ENCODE measurements at places on chromosomes 2 and 18.

GRCh38 chr2:234329202-234329960 is 167.5 kb downstream of the ARL4C start:
- no peak for DNase-seq

GRCh38 chr18:68429841-68430240 is 285.1 kb downstream of the TMX3 start:
- DNase-seq = no peak

GRCh38 chr2:20506201-20506685 is 59.4 kb downstream of the RHOB start:
- no peak for DNase-seq

DNA sequence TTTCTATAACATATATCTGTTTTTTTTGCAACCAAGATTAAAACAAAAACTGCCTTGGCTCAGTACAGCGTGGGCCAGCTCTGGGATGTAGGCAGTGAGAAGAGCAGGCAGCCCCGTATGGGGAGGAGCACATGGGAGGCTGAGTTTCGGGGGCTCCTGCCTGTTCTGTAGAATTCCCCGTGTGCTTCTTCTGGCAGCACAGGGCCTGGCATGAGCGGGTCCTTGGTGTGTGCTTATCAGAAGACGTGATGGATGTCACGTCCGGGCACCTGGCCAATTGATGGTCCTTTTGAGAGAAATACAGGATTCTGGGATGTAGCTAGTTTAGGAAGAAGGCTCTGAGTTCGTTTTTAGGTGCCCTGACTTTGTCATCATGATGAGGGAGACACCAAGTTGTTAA is 16.2 kb downstream of the IMPA2 start:
- no peak for DNase-seq

- DNase-seq = no peak
These were observed 33.3 kb downstream of the ANXA4 start for GRCh38 chr2:69774984-69775982.

- peak; percentile 39 for DNase-seq
These were observed 36.6 kb downstream of the POMC start for GRCh38 chr2:25131567-25132298.

DNA sequence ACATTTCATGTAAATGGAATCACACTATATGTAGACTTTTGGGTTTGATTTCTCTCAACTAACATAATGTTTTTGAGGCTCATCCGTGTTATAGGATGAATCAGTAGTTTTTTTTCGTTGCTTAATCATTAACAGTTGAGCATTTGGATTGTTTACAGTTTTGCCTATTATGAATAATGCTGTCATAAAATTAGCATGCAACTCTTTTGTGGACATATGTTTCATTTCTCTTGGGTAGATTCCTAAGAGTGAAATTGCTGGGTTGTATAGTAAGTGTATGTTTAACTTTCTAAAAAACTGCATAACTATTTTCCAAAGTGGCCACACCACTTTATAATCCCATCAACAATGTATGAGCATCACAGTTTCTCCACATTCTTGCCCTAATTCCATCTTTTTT is 7.7 kb upstream of the RHBDD1 start:
- DNase-seq = no peak

- DNase-seq = no peak
These were observed 10.6 kb downstream of the FAP start for GRCh38 chr2:162232671-162233070.

- DNase-seq = no peak
These were observed 17.8 kb upstream of the SULT1C2 start for GRCh38 chr2:108270768-108271506.

DNA sequence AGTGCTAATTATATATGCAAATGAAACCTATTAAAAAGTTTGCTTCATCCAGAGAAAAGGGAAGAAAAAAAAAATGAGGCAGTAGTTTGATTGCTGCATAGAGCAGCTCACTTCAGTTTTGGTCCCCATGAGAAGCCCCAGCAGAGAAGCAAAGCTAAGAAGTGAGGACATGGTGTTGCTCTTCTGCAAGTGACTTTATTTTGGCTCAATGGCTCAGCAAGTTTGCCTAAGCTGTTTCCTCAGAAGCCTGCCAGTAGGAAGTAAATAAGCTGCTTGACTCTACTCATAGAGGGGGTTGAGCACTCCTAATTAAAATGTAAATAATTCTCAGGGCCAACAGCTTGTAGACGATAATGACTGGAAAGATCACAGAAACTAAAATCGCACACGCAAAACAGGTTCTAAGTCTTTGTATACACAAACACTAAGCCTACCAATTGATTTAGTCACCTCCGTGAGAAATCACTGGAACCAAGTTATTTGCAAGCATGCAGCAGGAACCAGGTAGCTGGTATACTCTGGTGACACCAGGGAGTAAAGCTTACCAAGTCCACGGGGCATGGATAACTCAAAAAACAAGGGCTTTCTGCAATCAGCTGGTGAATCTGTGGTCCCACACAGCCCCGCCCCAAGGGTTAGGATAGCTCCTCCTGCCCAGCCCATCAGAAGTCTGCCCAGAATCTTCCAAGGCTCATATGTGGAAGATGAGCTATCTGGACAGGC is 39.7 kb upstream of the NABP1 start:
- DNase-seq = peak; percentile 15

GRCh38 chr2:41475959-41476358 is 571.9 kb upstream of the PKDCC start:
- peak; percentile 52 for DNase-seq

- no peak for DNase-seq
These were observed 2.7 kb downstream of the KCTD18 start for GRCh38 chr2:200507179-200507578.

GRCh38 chr2:128279786-128280157 is 38.9 kb downstream of the HS6ST1 start:
- DNase-seq = no peak

DNA sequence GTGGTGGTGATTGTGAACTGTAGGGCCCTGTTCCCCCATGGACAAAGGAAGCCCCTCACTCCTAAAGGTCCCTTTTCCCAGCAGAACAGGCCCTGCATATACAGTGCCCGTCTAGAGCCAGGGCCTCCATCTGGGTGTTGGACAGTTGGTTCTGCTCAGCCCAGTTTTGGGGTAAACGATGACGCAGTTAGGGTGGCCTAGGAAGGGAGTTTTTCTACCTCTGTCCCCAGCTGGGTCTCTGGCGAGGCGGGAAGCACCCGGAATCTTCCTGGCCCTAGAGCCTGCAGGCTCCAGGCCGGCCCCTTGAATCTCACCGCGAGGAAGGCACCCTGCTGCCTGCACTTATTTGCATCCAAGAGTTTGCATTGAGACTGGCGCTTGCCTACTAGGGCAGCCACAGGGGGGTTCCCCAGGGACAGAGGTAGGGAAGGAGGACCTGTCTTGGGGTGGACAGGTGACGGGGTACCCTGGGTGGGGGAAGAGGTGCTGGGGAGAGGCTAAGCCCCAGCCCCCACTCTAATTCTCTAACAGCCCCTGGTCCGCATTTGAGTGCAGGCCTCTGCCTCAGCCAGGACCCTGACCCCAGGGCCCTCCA is 529 bp upstream of the MTA3 start:
- peak; percentile 46 for DNase-seq

- no peak for DNase-seq
These were observed 96.1 kb downstream of the NRP2 start for GRCh38 chr2:205778356-205778755.

GRCh38 chr18:25830787-25831186 is 259.6 kb downstream of the SS18 start:
- peak; percentile 85 for DNase-seq

DNA sequence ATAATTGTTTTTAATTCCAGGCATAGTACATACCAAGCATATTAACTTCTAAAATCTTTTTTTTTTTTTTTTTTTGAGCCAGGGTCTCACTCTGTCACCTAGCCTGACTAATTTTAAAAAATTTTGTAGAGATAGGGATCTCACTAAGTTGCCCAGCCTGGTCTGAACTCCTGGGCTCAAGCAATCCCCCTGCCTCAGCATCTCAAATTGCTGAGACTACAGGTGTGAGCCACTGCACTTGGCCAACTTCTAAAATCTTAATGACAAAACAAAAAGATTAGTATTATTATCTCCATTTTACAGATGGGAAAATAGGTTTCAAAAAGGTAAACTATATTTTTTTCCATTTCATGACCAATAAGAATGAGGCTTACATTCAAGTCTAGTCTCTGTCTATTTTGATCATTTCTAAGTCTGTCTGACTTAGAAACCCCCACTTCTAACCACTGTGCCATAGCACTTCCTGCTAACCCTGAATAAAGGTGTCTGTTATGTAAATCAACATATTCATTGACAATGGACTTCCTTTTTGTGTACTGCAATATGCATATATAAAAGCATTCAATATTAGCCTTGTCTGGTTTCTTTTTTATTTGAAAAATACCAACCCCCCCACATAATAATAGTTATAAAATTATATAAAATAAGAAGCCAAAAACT is 28.7 kb upstream of the ZEB2 start:
- no peak for DNase-seq

DNA sequence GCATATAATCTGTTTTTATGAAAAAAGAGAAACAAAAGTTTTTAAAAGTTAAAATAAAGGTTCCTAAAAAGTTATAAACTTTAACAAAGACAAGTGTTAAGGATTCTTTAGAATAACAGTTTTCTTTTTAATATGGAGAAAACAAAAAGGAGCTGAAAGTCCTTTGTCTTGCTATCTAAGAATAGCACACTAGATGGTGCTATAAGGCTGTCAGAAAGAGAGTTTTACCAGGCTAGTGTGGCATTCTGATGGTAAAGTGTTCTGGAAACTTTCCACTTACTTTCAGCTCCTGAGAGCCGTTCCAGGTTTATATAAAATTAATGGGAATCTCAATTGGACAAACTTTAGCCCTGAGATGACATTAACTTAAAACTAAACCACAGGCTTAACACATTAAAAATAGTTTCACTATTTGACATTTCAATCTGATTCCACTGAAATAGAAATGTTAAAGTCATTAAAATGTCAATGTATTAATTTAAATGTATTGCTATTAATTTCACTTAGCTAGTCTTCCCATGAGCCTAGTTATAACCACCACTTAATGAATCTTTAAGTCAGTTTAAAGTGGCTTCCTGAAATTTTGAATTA is 3.7 kb downstream of the FBXO48 start:
- DNase-seq = peak; percentile 61

GRCh38 chr2:218319813-218320365 is 27.6 kb upstream of the TMBIM1 start:
- no peak for DNase-seq

DNA sequence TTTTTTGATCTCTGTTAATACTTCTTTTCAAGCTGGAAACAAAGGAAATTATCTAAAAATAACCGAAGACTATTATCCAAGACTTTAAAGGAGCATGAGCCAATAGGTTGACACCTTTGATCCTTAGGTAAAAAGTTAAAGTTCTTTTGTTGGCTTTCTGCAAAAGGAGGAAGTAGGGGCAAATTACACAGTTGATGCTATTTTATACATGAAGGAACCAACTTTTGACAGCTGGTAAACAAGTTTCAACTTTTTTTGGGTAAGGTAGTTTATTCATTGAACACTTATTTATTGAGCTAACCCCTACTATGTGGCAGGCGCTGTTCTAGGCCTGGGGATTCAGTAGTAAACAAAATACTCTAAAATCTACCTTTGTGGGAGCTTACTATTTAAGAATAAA is 66.6 kb upstream of the ZEB2 start:
- DNase-seq = no peak

DNA sequence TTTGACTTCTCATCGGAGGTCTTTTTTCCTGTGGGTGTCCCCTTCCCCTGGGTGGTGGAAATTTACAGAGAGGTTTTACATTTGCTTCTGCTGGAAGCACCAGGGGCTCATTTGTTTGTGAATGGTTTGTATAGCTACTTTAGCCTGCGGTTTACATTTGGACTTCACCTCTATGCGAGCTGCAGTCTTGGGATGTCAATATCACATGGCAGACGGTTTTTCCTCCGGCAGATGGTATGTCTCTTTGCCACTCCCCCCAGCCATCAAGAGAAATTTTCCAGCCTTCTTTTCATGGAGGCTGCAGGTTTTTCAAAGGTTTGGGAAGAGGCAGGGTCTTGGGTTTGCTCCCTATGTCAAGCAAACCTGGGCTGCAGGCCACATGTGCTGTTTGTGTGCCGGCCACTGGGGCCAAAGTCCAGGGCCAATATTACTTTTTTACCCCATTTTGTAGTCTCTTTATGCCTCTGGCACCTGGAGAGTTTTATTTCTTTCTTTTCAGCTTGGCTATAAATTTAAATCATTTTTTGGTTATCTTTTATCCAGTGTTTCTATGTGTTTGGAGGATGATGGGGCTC is 23.9 kb upstream of the BOD1L2 start:
- DNase-seq = no peak

DNA sequence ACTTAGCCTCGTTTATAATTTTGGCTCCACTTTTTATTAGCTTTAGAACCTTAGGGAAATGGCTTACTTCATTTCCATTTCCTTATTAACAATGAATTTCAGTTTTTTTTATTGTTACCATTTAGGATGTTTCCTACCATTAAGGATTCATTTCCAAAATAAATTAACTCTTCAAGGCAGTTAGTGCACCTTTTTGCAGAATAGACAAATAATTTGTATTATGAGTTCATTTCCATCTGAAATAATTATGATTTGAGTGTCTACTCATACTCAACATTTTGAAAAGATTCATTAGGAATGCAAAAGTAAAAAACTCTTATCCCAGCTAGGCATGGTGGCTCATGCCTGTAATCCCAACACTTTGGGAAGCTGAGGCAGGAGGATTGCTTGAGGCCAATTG is 186.8 kb upstream of the STON1 start:
- no peak for DNase-seq

- peak; percentile 41 for DNase-seq
These were observed 115.4 kb downstream of the PXDN start for GRCh38 chr2:1628893-1629292.

DNA sequence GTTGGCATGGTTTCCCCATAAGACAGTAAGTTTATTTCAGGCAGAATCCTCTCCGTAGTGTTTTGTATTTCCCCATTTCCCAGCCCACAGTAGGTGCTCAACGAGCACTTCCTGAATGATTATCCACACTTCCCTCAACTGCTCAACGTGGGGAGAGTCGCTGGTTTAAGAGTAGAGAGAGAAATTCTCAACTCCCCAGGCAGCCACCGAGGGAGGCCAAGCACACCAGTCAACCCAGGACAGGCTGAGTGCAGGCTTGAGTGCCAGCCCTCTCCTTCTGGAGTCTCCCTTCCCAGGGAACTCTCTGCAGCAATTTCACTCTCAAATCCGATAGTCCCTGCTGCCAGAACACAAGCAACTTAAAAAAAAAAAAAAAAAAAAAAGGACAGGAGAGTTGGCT is 92.0 kb upstream of the LMAN1 start:
- no peak for DNase-seq

- DNase-seq = no peak
These were observed 27.7 kb upstream of the STRN start for GRCh38 chr2:36993841-36994620.

DNA sequence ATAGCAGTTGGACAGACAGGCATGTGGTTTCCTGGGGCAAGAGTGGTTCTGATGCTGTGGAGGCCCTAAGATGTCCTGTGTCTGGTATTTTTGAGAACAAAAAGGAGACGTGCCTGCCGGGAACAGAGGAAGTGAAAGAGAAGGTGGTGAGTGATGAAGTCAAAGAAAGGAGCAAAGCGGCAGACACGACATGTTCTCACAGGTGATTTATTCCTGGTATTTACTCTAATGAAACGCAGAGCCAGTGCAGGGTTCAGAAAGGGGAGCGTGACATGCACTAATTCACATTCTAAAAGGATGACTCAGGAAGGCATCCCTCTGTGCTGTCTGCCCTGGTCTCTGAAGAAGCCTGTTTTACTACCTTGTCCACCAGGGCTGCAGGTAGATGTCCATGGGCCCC is 211.0 kb downstream of the KCNE4 start:
- DNase-seq = no peak

All from muscle of leg (tissue), 16 donors.